Daoy (cell line): ENCODE measurements at places on chromosomes 3 and 15.
A peak's percentile ranks its signal among the peaks of the same experiment; 100 is the strongest.

- DNase-seq, result no peak
Measured at GRCh38 chr3:39780352-39780751, 29.1 kb upstream of the MYRIP start.

GRCh38 chr3:12796171-12797123, at the start of gene CAND2:
Gene CAND2, plus strand, starts transcription at chr3:12796680. Its CDS starts 41 bp downstream, at chr3:12796721.
- peak; percentile 49 for DNase-seq

DNA sequence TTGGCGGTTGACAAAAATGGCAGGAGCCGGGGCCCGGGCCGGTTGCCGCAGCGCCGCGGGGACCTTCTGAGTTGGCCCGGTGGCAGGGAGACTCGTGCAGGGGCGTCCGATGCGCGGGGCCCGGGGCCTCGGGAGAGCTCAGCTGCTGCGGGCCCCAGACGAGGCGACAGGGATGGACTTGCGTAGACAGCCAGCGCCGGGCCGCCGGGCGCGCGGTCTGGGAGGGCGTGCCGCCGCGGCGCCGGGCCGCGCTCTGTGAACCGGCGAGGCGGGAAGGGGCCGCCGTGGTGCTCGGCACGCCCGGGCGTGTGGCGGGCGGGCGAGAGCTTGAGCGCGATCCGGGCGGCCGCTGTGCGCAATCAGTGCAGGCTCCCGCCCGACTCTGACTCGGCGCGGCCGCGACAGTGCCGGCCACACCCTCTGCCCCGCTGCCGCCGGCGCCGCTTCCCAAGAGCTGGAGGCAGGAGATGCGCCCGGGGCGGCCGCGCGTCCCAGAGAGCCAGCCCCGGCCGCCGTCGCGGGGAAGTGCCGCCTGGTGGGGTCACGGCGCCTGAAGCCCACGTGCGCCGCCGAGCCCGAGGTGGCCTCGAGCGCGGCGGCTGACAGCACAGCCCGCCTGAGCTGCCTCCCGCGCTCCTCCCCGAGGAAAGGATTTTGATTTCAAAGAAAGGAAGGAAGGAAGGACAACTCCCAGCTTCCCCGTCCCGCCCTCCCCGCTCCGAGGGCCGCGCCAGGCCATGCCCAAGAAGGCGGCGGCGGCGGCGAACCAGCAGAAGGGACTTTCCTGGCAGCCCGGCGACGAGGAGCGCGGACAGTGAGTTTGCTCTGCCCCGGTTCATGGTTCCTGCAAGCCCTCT, 657 bp downstream of the TLNRD1 start:
- DNase-seq, result peak; percentile 64

GRCh38 chr15:42401544-42402454, 42.5 kb downstream of the CAPN3 start:
- DNase-seq, result no peak

GRCh38 chr3:17508180-17508752, 234.2 kb downstream of the TBC1D5 start:
- DNase-seq, result no peak
